AG09309 (cell line): ENCODE measurements at places on chromosomes 7 and 10.

GRCh38 chr10:33382921-33383713 is 48.6 kb upstream of the NRP1 start:
- DNase-seq, result no peak

DNA sequence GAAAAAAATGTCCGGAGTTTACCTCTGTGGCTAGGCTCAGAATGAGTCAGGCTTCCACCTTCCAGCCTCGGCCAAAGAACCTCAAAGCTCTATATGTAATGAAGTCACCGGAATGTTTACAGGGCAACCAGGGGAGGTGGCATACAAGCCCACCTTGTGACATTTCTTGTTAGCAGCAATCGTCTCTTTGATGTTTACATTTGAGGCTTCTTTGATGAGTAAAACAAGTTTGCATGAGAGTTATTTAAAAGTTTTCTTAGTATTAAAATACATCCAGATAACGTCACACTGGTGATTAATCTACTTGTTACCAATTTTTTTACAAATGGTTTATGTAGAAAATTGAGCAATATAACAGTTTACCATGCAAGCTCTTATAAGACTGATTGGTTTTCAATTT is 133.1 kb upstream of the ADAM12 start:
- no peak for DNase-seq

DNA sequence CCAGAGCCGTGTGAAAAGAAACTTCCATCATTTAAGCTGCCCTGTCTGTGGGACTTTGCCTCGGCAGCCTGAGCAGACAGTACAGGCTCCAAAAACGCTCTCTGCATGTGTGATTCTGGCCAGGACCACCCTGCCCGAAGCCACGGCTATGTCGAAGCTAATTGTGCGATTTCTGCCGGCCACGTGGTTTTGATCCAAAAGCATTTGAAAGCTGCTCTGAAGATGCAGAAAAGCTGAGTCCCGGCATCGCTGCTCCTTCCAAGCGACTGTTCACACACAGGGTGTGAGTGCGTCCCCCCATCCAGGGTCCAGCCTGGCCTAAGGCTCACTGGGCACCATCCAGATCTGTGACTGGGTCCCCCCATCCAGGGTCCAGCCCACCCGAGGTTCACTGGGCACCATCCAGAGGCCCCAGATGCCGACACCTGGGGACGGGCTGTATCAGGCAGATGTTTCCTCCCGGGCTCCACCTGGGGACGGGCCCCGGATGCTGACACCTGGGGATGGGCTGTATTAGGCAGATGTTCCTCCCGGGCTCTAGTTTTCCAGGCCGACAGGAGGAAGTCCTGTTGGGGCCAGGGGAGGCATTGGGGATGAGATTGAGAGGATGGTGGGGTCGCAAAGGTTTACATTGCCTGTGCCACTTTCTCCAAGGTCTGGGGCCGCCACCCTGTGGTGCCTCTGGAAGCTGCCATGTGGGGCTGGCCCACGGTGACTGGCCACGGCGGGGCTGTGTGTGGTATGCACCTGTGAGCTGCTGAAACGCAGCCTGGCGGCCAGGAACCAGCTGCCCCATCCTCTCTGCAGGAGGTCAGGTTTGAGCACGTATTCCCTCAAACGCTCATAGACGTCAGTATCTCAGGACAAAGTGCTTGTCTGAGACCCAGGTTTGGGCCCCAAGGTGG is 527.4 kb downstream of the DNAJB6 start:
- DNase-seq, result no peak

DNA sequence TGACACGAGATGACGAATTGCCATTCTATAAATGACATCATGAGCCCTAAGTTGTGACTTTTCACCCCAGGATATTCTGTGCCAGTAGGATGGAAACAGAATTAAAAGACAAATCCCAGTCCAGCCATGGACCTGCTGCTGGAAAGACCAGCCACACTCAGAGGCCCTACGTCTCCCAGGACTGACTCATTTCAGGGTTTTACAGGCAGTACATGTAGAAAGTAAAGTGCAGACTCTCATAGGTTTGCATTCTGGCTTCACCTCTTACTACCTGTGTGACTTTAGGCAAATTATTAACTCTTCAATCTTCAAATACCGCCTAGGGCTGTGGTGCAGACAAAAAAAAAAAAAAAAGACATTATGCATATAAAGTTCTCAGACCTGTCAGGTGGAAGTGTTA is 188.8 kb downstream of the NEBL start:
- no peak for DNase-seq

- no peak for DNase-seq
These were observed 14.9 kb downstream of the DLG5 start for GRCh38 chr10:77911535-77912123.
